ENCODE measurements at places on chromosomes 4 and X.

- DNase-seq = no peak
These were observed 58.2 kb upstream of the DKK2 start for GRCh38 chr4:107094332-107094731.

GRCh38 chr4:183241322-183241640 is 78.8 kb downstream of the CLDN22 start:
- no peak for DNase-seq

DNA sequence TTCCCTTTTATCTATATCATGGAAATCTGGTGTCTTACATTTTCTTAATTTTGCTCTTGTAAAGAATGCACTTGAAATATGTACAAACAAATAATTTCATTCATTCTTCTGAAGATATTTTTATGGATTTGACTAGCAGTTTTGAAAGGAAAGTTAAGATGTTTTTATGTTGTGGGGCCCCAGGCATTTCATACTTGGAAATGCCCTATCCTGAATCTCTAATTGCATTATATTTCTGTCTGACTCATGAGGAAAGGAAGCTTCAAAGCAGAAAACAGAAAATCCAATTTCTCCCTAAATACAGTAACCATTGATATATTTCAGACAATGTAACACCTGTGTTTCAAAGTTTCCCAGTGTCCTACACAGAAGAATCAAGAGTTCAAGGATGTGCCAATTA is 73.2 kb upstream of the NPNT start:
- DNase-seq = no peak

DNA sequence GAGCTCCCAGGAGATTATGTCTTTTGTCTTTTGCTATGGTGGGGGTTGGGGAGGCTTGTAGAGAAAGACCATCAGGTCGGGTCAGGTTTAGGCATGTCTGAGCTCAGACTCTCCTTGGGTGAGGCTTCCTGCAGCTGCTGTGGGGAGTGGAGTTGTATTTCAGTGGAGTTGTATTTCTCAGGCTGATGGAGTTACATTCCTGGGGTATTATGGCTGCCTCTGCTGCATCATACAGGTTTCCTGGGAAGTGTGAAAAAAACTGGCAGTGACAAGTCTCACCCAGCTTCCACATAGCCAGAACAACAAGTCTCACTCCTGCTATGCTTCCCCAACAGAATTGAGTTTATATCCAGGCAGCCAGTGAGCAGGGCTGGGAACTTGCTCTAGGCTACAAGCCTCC is 119.3 kb downstream of the VSIG4 start:
- DNase-seq = no peak

GRCh38 chr4:13313856-13314255 is 170.3 kb downstream of the RAB28 start:
- no peak for DNase-seq

GRCh38 chrX:68945603-68946228 is 116.9 kb downstream of the EFNB1 start:
- no peak for DNase-seq

GRCh38 chrX:5490786-5491563 is 737.7 kb downstream of the NLGN4X start:
- no peak for DNase-seq

GRCh38 chr4:6926081-6926480 is 16.5 kb downstream of the TBC1D14 start:
- no peak for DNase-seq

DNA sequence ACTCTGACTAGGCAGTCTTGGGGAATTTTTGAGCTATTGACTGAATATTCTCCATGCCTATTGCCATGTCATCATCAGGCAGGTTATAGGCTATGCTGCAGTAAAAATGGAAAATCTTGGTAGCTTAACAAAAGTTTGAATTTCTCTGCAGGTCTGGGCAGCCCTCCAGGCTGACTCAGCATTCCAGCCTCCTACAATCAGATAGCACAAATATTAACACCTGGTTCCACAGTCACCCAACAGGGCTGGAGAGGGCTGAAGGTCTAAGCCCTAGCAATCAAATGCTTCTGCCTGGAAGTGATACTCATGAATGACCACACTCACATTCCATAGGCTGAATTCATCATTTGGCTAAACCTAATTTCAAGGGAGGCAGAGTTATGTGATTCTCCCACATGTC is 9.6 kb upstream of the PPP3CA start:
- DNase-seq = no peak

DNA sequence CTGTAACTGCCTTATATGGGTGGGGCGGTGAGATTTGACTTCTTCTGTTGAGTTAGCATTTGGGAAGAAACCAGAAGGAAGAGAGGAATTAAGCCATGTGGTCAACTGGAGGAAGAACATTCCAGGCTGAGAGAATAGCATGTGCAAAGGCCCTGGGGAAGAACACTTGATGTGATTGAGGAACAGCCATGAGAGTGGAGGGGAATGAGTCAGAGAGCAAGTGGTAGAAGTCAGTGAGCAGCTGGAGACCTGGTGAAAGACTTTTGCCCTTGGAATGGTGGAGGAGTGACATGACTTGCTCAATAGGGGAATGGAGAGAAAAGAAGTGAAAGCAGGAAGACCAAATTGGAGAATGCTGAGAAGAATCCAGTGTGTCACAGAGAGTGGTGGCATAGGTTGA is 327.8 kb upstream of the HAND2 start:
- DNase-seq = no peak

DNA sequence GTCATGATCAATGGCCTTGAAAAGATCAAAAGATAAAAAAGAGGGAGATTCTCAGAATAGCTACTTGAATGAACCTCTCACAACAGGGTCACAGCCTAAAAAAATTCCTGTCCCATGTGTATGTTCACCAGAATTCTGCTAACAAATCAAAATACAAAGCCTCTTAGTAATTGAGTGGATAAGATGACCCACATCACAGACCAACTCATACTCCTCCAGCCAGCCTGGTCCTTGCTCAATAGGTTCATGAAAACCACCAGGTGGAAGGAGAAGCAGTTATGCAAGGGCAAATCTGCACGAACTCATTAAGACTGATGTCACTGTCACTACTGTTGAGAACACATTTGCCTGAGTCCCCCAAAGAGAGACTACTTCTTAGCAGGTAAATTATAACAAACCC is 21.5 kb downstream of the WDFY3 start:
- DNase-seq = no peak

DNA sequence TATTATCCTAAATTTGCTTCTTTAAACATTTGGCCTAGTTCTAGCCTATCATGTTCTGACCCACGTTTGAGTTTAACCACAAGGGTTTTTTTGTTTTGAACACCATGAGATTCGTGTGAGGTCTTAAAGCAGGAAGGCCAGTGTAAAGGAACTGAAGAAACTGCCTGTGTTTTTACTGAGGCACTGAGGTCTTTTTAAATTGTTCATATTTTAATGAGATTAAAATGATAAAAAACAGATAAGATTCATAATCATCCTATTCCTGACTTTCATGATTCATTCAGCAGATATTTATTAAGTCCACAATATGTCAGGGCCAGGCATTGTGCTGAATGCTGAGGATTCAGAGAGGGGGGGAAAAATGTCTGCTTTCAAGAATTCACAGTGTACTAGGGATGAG is 3.2 kb downstream of the RPS6KA3 start:
- no peak for DNase-seq

DNA sequence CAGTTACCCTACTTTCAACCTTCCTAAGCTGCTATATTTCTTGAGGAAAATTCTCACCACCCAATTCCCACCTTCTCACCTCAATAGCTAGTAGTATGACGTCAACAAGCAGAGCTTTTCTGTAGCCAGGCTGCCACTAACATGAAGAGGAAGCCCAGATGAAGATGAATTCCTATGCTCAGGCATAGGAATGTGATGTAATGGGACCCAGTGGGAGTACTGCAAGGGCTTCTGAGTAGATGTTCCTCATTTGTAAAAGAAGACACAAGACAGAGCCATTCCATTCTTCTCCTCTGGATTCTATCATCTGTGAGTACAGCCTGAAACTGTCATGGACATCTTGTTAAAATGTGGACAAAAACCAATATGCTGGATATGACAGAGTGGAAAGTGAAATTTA is 81.6 kb upstream of the KLF3 start:
- no peak for DNase-seq

GRCh38 chr4:41687971-41688370 is 60.6 kb downstream of the PHOX2B start:
- no peak for DNase-seq

DNA sequence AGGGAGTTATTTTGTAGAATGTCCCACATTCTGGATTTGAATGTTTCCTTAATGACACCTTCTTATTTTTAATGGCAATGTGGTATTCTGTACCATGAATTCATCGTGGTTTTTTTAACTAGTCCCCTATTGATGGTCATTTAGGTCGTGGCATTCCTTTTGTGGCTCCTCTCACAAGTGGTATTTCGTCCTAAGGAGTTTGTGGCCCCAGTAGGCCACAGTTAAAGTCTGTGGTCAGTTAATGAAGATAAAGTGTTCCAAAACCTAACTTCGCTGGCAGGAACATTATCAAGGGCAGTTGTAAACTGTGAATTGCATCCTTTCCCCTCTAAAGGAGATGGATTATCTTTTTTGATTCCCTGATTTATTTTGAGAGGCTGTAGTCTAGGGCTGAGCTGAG is 133.2 kb downstream of the TMEM164 start:
- no peak for DNase-seq

DNA sequence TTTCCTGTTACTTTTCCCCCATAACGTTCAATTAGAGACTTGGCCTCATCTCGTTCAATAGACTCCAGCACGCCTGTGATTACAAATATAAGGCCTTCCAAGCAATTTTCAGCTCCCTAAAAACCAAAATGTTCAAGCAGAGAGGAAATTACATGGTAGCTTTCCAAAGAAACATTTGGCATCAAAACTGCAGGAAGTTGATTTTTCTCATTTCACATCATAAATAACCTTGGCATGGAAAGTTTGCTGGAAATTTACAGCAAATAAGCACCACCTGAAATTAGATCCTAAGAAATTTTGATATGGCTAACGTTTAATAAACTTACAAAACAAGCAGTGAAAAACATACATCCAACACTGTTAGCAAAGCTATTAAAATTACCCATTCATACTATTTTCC is 53.3 kb downstream of the RFC1 start:
- DNase-seq = no peak

- DNase-seq = no peak
These were observed 311.4 kb downstream of the MAPK10 start for GRCh38 chr4:86048426-86048825.

DNA sequence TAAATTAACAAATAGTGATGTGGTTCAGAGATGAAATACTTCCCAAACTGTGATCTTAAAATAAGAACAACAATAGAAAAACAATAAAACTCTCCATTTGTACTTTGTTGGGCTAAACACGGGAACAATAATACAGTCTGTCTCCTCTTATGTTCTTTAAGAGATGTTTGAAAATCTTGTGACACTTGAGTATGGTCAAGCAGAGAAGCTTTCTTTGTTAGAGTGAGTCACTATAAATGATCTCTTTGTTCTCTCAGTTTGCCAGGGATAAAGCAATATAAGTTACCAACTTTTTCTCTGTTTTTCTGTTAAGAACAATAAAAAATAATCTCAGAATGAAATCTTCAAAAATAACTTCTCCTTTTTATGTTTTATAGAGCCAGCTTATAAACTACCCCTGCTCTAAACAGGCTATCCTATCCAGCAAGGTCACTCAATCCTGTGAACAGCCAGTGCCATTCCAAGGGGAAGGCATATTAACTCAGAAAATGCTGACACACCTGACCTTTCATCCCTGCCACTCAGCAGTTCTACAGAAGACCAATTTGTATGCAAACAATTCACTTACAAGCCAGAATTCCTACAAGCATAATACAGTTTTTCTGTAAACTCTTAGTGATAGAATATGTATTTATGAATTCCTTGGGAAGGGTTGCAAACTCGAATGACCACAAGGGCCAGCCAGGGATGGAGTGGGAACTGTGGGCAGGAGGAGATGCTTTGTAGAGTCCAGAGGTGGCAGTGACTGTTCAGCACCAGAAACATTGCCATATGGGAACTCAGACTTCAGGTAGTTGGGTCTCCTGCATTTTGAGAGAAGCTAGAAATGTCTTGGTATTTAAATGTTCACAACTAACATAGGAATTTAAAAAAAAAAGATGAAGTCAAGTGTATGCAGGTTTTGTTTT is 52.2 kb downstream of the AFM start:
- no peak for DNase-seq

DNA sequence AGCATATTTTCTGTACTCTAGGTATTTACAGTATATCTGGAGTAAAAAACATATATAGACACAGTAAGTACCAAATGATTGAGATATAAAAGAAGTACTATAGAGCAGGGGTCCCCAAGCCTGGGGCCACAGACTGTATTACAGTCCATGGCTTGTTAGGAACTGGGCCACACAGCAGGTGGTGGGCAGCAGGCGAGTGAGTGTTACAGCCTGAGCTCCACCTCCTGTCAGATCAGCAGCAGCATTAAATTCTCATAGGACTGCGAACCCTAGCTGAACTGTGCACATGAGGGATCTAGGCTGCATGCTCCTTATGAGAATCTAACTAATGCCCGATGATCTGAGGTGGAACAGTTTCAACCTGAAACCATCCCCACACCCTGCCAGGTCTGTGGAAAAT is 300.7 kb downstream of the NR3C2 start:
- no peak for DNase-seq

GRCh38 chr4:42417550-42417949 is 20.3 kb downstream of the SHISA3 start:
- no peak for DNase-seq

DNA sequence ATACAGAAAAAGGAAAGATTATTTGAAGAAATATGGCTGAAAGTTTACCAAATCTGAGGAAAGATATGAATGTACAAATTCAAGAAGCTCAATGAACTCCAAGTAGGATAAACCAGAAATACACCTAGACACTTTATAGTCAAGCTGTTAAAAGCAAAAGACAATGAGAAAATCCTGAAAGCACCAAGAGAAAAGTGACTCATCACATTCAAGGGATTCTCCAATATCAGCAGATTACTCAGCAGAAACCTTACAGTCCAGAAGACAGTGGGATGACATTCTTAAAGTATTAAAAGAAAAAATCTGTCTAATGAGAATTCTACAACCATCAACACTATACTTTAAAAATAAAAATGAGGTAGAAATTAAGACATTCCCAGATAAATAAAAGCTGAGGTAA is 223.8 kb upstream of the ZCCHC13 start:
- DNase-seq = no peak

DNA sequence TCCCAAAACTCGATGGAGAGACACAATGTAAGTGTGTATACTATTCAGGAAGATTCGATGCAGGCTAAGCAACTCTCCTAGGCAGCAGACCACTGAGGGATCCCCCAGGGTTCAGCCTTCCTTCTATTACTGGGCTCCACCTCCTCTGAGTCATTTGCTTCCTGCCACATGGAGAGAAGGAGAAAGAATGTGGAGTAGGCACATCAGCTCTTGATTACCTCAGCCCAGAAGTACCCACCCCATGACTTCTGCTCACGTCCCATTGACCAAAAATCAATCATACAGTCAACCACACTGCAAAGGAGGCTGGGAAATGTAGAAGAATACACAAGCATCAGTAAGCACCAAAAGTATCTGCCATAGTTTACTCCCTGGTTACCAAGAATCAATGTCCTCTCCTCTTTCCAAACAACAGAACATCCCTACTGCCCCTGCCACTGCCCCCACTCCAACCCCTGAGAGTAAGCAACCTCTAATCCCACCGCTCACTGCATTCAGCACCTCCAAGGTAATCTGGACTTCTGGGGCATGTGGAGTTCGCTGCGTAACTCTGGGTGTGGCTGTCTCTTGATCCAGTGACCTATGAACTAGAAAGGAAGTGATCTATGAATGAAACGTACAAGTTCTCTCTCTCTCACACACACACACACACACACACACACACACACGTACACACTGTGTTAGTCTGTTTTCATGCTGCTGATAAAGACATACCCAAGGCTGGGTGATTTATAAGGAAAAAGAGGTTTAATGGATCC is 91.2 kb upstream of the C1QTNF7 start:
- DNase-seq = no peak

GRCh38 chr4:123204737-123205136 is 191.9 kb upstream of the SPRY1 start:
- no peak for DNase-seq

Data from activated CD8-positive, alpha-beta memory T cell treated with anti-CD3 and anti-CD28 coated beads for 48 hours (primary cell).